T-helper 2 cell (primary cell): ENCODE measurements at places on chromosomes 2 and 18.

DNA sequence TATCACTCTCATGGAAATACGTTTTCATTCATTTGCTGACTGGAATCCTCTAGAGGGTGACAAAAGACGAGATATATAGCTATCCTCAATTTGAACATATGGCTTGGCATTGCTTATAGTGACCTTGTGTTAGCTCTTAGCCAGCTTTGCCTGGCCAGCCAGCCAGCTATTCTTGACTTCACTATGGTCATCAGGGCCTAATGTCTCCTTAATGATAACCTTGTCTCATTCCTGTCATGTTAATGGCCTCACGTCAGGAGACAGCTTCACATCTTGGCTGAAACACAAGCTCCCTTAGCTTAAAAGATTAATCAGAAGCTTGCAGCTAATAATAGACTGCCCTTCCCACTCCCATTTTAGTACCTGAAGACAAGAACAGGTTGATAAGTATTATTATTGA, 1517.5 kb upstream of the PIK3C3 start:
- DNase-seq: no peak

GRCh38 chr2:37779139-37779538, 107.7 kb upstream of the CDC42EP3 start:
- DNase-seq: no peak

- DNase-seq: no peak
Measured at GRCh38 chr18:5510135-5510846, 33.5 kb downstream of the EPB41L3 start.

- DNase-seq: no peak
Measured at GRCh38 chr18:33710269-33710668, 132.2 kb downstream of the ASXL3 start.

GRCh38 chr2:26522751-26523171, 44.8 kb upstream of the OTOF start:
- no peak for DNase-seq

DNA sequence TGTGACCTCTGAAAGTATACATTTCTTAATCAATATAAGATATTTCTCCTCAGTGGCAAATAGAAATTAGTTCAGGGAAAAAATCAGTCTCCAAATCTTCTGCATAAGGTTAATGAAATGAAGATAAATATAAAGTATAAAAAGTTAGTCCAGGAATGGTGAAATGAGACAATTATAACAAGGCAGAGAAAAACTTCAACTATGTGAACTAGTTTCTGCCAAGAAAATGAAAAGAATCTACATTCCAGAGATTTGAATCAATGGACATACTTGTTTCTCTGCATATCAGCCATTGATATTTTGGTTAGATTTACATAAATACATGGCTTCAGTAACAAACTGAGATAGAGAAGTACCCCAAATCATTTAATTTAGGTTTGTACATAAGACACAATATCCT, 249.0 kb downstream of the EXOC6B start:
- no peak for DNase-seq

DNA sequence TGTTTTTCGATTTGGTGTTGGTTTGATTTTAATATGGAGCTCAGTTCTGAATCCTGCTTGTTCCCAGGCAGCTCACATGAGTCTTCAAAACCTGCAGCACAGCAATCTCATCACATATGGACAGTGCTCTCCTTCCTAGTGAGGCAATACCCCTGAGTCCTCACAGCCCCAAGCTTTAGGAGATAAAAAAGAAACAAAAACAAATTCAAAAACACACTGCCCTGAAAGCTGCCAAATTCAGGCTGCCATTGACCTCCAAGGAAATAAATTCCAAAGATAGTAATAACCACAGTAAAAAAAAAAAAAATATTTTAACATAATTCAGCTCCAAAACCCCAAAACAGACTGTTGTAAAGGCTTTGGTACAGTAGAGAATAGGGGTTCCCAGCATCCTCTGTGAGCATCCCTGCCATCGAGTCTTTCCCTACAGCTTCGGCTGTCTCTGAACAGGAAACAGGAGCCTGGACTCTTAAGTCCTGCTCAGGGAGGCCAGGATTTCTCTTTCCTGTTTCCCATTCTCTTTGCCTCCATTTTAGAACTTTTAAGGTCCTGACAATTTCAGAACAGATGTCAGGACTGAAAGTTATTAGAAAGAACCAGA, 14.7 kb upstream of the SP3 start:
- DNase-seq: no peak

GRCh38 chr2:211248841-211249240, 692.4 kb downstream of the CPS1 start:
- no peak for DNase-seq

DNA sequence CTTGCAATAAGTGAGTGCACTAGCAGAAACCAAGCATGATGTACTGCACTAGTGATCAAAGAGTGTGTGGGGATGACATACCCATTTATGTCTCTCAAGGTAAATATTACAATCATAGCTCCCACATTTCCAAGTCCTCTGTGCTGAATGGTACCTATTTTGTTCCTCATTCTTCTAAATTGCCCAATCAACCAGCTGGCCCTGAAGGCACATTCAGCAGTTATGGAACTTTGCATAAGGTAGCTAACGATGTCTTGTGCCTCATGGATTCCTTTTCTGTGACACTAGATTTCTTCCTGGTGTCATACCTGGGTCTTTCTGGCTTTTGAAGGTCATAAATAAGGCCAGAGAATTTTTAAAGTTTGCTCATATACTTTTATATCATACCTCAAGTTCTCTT, 963.0 kb downstream of the SLC4A3 start:
- DNase-seq: no peak

- no peak for DNase-seq
Measured at GRCh38 chr2:239114119-239114581, 266.3 kb downstream of the TWIST2 start.

- no peak for DNase-seq
Measured at GRCh38 chr2:174802459-174802858, 38.2 kb upstream of the CHRNA1 start.

DNA sequence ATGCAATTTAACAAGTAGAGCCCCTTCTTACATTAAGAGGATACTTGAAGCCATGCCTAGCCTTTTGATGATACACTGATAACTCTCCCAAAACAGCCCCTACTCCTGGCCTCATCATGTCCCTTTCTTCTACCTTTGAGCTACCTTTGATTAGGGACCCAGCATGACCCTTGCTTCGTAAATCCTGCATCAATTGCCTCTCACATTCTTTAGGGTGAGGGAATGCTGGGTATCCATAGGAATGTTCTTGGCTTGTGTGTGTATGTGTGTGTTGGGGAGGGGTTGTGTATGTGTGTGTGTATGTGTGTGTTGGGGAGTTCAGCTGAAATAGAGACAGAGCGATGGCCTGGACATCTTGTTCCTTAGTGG, 5.3 kb upstream of the KRCC1 start:
- DNase-seq: no peak

DNA sequence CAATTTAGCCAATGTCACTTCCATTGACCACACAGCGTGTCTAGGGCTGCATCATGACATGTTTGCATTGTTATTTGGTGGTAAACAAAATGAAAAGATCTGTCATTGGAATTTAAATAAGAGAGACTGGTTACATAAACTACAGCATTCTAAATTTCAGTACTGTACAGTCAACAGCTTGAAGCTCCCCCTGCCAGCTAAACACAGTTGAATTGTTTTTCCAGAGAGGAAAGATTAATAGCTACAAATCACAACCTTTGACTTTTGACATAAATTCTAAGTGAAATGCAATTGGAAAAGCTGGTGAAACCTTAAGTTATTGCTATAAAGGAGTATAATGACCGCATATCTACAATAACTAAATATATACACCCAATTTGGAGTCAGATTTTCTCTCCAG, 1600.0 kb upstream of the ACVR2A start:
- no peak for DNase-seq

DNA sequence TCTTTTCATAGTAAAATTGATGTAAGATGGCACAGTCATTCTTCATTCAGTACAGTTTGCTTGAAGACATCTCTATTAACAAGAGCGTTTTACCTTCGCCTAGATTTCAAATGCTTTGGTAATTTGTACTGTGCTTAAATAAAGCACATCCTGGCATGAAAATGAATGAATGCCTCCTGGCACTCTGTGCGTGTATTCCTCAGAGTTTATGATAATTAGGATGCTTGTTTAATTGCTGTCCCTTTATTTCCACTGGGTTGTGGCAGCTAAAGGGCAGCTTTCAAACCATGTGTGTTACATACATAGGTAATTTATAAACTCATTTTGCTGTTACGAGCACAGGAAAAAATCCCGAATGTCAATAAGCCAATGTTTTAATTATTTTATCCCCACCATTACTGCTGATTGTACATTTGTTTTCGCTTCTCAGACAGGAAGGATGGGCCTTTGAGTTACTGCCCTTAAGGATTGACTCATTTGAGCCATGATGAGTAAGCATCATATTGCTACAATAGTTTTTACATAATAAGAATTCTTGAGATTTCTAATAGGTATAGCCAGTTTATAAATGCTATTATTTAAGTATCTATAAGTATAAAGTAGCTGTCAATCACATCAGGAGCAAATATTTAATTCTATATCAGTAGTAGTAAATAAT, 516.5 kb downstream of the XIRP2 start:
- no peak for DNase-seq

- no peak for DNase-seq
Measured at GRCh38 chr18:48023334-48024008, 93.0 kb upstream of the SMAD2 start.

DNA sequence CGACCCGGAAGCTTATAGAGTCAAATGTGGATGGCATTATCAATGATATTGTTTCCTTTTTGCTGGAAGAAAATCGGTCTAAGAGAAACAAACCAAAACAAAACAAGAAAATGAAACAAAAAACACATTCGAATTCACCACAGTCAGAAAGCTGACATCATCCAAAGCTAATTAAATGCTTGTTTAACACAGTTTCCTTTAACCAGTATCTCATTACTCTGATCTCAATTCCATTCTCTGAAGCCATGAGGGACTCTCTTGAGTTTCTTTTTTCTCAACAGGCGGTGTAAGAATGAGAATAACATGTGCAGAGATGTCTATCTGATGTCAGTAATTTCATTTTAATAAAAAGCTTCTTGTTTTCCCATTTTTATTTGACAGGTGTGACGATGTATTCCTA, 1448.3 kb upstream of the DDX18 start:
- DNase-seq: no peak

DNA sequence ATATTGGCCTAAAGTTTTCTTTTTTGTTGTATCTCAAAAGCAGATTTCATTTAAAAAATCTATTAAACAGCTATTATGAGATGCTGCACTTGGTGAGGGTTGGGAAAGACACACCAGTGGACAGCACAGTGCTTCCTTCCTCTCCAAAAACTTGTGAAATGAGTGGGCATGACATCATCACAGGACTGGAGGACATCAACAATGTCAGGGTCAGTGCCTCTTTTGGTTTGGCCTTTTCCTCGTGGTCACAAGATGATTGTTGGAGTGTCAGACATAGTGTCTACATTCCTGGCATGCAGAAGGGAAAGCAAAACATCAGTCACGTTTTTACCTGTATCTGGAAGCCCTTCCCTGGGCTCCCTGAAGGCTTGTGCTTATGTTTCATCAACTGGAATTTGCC, 49.6 kb downstream of the IL1R2 start:
- DNase-seq: no peak

GRCh38 chr2:104976603-104977120, 61.2 kb upstream of the MRPS9 start:
- no peak for DNase-seq

DNA sequence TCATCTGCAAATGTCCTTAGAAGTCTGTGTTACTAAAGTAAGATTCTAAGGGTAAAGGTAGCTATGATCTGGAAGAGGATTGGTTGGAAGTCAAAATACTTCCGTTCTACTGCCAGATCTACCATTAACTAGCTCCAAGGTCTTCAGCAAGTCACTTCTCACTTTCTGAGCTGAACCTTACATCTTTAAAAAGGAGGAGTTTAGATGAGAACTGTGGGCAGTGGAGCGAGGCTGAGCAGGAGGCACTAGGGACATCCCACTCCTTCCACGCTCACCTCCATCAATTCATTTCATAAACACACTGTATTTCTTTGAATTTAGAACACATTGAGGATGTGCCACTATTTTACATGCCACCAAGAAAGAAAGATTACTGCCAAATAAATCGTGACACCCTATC, 143.0 kb downstream of the ABCA12 start:
- no peak for DNase-seq

- DNase-seq: no peak
Measured at GRCh38 chr18:57843386-57843785, 40.3 kb upstream of the ATP8B1 start.
